Activated T-cell treated with anti-CD3 and anti-CD28 coated beads, Interleukin-2, amount 50 U/mL, for 4 hours (primary cell): ENCODE measurements at places on chromosomes 12 and 14. TPM values are rescaled to one million over a fixed set of nuclear protein-coding genes. Genes with fewer than 3 reads are reported as not detected.
A peak's percentile ranks its signal among the peaks of the same experiment; 100 is the strongest.

GRCh38 chr14:56378046-56378445 lies 201.6 kb upstream of the TMEM260 start:
- DNase-seq: no peak

DNA sequence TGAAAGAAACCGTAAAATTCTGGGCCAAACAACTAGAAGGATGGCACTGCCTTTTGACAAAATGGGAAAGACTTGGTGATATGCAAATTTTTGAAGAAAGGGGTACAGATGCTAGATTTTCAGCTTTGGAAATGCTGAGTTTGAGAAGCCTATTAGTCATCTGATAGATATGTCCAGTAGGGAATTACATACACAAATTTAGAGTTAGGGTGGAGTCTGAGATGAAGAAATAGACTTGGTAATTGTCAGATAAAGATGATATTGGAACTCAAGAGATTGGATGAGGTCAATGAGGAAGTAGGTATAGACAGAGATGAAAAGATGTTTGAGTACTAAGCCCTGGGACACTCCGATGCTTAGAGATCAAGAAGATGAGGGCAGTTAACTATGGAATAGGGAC lies 153.1 kb downstream of the GARIN6 start:
- DNase-seq: no peak

GRCh38 chr12:87427770-87428169 lies 601.4 kb downstream of the C12orf50 start:
- no peak for DNase-seq

DNA sequence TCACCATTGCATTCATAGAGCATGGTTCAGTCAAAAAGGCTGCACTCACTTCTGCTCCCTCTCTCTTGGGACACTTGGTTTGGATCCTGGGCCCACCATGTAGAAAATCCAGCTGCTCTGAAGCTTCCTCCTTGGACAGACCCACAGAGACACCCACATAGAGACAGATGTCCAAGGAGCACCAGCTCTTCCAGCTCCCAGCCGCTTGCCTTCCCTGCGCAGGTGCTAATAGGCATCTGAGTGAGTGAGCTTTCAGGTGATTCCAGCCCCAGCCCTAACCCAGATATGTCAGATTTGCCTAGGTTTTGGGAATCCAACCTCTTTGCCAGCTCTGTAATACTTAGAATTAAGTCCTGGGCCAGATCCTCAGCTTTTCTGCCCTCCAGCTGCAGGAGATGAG lies 38.6 kb downstream of the DLK1 start:
- no peak for DNase-seq

GRCh38 chr14:54090274-54090673 lies 133.6 kb upstream of the BMP4 start:
- DNase-seq: no peak

DNA sequence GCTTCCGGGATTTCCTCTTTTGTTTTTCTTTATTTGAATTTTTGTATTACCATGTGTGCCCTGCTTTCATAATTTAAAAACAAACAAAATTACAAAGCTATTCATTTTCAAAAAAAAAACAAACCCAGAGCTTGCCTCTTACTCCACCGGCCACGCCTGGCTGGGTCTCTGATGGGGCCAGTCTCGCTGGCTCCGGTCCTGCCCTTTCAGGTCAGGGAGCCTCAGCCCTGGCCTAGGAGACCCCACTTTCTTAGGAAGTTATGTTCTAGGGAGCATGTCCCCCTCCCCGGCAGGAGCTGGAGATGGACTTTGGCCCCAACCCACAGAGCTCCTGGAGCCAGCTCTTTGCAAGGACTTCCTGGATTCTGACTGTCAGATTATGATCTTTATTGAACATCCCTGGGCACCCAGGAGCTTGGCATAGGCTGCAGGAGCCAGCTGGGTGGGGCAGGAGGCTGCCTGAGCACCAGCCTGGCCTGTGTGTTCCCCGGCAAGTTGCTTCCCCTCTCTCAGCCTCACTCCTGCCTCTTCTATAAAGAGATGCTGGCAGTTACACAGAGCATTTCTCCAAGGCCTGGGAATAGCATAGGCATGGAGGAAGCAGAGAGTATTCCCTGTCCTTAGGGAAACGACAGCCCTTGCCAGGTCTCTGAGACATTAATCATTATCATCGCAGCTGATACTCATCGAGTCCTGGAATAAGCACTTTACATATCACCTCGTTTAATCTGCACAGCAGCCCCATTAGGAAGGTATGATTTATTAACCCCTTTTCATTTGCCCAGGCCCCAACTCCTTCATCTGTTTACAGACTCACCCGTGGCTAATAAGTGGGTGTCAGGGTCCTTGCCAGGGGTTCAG lies 3.5 kb downstream of the DEGS2 start:
- no peak for DNase-seq

GRCh38 chr14:24311837-24312615 lies 724 bp downstream of the LTB4R start:
- DNase-seq: no peak

VDR gene
- 87.3 TPM for total RNA-seq

EID3 gene
- 6.2 TPM for total RNA-seq

PMEL gene
- not detected for total RNA-seq

- no peak for DNase-seq
Measured at GRCh38 chr12:100187857-100188519, 12.6 kb upstream of the ACTR6 start.

- DNase-seq: no peak
Measured at GRCh38 chr14:94171208-94171607, 2.9 kb upstream of the PPP4R4 start.

DNA sequence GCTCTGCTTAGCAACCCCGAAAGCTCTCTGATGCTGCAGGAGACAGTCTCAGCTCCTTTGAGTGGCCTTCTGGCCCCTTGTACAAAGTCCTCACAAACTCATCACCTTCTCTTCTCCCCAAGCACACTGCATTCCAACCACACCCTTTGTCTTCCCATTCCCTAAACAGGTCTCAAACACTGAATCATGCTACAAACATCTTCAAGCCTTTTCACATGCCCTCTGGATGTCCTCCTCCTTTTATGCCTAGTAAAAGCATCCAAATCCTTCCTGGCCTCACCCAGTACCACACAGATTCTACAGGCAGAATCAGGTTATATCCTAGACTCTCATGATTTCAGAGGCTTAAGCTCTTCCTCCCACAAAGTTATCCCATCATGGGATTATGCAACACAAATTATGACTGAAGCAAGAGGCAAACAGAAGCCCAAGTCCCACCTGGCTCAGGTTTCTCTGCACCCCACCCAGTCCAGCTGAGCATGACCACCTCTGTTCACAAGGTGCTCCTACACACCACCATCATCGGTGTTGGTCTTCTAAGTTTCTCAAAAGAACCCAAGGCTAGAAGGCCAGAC lies 61.4 kb upstream of the PCED1B start:
- DNase-seq: no peak

HCAR1 gene
- total RNA-seq: 0.24 TPM

DNA sequence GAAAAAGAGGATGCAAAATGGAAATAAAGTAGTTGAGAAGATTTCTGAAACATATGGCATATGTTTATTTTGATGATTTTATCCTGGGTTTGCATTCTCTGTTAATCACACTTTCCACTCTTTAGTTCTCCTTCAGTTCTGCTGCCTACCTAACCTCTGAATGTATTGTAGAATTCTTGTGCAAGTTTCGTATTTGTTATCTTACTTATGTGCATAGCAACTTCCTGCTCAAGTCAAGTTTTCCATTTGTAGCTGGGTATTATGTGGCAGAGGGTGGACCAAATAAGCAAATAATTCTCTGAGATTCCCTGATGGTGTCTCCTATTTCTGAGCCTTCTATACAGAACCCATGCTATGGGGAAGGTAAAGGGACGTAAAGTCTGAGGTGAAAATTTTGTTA lies 381.6 kb downstream of the FOXG1 start:
- DNase-seq: no peak

CPM gene
- total RNA-seq: 101 TPM

ABCD2 gene
- 0.69 TPM for total RNA-seq

- no peak for DNase-seq
Measured at GRCh38 chr12:65237153-65237552, 41.3 kb upstream of the MSRB3 start.

- peak; percentile 11 for DNase-seq
Measured at GRCh38 chr14:87805315-87805723, 187.7 kb downstream of the GALC start.

ACSS3 gene
- not detected for total RNA-seq
